ENCODE measurements at places on chromosomes 2 and 18.

DNA sequence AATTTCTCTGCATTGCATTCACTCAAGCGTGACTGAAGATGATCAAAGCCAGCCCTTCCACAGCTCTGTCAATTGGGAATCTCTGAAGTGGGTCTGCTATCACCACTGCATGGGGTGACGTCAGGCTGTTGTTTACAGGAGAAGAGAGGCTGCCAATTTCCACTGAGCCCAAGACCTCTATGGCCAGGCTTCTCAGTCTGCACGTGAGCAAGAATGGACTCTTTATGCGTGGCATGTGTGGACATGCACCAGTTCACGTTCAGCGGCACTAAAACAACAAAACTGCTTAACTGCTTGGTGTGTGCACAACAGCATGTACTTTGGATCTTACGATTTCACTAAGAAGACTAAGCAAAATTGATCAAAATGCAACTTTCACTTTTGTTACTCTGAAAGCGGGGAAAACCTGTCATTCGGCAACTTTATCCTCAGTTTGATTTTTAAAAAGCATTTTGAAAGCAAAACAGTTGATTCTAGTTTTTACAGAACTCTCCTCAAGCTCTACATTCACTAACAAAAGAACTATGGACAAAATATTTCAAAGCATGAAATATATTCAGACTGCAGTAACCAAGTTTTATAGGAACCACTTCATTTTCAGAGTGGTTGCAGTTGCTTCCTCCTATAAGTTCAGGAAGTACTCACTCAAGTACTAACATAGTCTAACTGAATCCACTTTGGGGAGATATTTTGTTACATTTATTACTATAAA lies 77.0 kb upstream of the SERTAD2 start:
- peak; percentile 45 for DNase-seq

DNA sequence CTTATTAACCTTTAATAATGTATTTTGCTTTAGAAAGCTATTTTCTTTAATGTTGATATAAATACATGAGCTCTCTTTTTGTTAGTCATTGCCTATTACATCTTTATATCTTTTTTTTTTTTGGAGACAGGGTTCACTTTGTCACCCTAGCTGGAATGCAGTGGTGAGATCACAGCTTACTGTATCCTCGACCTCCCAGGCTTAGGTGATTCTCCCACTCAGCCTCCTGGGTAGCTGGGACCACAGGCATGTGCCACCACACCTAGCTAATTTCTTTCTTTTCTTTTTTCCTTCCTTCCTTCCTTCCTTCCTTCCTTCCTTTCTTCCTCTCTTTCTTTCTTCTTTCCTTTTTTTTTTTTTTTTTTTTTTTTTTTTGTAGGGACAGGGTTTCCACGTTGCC lies 15.4 kb downstream of the NAB1 start:
- DNase-seq: no peak

- DNase-seq: peak; percentile 37
These were observed 51.5 kb downstream of the USP37 start for GRCh38 chr2:218516614-218517013.

GRCh38 chr2:207181526-207182274 lies 16.0 kb upstream of the KLF7 start:
- no peak for DNase-seq

DNA sequence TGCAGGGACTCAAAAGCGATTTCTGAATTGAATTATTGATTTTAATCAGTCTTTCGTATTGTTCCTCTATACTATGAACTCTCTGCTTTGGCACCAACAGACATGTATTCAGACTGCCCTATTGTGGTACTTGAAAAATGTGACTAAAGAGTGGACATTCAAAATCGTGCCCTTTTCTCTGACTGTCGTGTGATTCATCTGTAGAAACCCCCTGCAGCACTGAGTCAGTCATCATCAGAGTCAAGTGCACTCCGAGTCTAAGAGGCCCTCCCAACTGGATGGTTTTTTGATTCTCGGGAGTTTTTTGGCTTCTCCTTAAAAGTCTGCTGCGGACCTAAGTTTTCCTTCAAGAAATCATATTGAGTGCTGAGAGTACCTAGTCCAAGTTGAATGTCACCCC lies 96.4 kb upstream of the FOSL2 start:
- DNase-seq: peak; percentile 68

DNA sequence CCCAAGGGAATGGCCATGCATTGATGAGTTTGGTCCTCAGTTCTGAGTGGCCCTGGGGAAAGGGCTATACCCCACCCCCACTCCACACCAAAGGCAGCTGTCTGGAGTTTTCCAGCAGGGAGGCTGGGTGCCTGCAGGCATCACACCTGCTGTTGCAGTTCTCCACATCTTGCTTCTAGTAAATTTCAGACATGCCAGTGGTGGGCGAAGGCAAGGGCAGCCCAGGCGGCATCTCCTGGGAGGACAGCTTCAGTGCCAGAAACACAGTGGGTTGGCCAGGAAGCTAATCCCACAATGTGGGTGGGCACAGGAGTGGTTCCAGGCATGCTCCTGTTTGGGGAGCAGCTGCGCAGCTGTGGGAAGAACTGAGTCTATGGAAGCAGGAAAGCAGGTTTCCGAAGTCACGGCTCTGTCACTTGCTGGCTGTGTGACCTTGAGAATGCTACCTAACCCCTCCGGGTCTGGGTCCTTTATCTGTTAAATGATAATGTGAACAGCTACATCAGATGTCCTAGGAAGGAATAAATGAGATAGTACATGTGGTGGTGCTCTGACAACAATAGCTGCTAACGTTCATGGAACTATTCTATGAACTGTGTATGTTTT lies 84.6 kb upstream of the SPTBN1 start:
- no peak for DNase-seq

- DNase-seq: no peak
These were observed 10.2 kb downstream of the CERS6 start for GRCh38 chr2:168466190-168466737.

DNA sequence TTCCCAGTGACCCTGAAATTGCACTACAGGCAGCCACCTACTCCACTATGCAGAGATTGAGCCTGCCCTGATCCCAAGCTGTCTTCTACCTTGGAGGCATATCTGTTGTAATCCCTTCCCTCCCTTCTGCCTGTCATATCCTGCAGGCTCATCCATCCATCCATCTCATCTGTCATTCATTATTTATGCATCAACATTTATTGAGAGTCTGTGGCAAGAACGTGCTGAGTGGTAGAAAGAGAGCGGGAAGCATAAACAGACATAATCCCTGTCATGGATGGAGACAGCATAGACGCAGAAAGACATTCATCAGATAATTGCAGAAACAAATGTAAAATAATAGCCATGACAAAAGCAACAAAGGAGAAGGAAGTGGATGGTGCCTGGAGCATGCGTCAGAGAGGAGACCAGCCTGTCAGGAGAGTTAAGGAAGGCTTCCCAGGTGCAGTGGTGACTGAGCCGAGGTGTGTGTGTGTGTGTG lies 110.7 kb upstream of the STPG4 start:
- no peak for DNase-seq

- peak; percentile 87 for DNase-seq
These were observed 25.7 kb downstream of the NPPC start for GRCh38 chr2:231900486-231900942.

- DNase-seq: no peak
These were observed 43.5 kb downstream of the TFCP2L1 start for GRCh38 chr2:121241466-121241865.

GRCh38 chr2:1748176-1748740 lies 3.9 kb upstream of the PXDN start:
- DNase-seq: no peak

GRCh38 chr2:73972846-73973245 lies 11.9 kb upstream of the TET3 start:
- DNase-seq: peak; percentile 47

DNA sequence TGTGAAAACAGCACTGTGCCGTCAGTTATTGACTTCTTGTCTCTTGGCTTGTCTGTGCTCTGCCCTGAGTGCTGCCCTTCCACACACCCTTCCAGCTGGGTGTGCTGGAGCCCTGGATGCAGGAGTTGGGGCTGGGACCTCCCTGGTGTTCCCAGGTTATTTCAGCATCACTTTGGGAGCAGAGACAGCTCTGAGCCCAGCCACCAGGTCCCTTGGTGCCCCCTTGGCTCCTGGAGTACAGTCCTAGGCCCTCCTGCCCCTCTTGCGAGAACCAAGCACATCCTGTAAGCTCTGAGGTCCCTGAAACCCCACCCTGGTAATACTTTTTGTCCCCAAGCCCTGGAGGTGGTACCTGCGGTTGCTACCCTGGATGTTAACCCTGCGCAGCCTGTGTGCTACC lies 24.3 kb downstream of the BOK start:
- DNase-seq: no peak

- no peak for DNase-seq
These were observed 69.5 kb downstream of the GPD2 start for GRCh38 chr2:156505696-156506095.

DNA sequence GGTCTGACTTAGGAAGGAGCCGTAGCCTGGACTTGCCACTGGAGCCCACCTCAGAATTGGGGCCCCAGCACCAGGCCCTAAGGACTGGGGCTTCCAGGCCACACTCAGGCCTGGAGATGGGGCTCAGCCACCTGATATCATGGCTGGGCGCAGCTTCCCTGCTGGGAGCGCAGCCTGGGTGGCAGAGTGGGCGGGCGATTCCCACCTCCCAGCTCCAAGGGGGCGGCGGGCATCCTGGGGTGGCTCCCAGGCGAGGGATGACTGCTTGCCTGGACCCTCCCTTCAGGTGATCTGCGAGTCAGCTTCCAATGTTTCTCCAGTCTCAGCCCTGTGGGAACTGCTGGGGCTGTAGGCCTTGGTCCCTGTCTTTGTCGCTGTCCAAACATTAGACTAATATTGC lies 20.1 kb downstream of the GPR35 start:
- DNase-seq: no peak

- no peak for DNase-seq
These were observed 151.5 kb downstream of the UPP2 start for GRCh38 chr2:158253170-158253569.

DNA sequence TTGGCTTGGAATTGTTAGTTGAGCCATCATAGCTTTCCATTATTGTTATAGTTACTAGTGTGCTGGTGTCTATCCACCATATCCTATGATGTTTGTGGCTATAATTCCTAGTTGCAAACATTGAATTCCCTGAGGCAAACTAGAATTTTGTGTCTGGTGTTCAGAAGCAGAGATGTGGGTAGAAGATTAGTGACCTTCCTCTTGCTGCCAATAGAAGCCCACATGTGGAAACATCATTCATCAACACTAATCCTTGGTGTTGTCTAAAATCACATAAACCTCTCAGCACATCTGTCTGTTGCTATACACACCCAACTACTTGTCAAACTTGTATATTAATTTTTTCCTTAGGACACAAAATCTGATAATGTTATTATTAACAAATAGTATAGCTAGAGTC lies 374.1 kb downstream of the TGIF1 start:
- no peak for DNase-seq

- no peak for DNase-seq
These were observed 238.8 kb downstream of the MBD5 start for GRCh38 chr2:148259674-148260073.

GRCh38 chr18:48833701-48834412 lies 116.9 kb downstream of the SMAD7 start:
- DNase-seq: peak; percentile 68

DNA sequence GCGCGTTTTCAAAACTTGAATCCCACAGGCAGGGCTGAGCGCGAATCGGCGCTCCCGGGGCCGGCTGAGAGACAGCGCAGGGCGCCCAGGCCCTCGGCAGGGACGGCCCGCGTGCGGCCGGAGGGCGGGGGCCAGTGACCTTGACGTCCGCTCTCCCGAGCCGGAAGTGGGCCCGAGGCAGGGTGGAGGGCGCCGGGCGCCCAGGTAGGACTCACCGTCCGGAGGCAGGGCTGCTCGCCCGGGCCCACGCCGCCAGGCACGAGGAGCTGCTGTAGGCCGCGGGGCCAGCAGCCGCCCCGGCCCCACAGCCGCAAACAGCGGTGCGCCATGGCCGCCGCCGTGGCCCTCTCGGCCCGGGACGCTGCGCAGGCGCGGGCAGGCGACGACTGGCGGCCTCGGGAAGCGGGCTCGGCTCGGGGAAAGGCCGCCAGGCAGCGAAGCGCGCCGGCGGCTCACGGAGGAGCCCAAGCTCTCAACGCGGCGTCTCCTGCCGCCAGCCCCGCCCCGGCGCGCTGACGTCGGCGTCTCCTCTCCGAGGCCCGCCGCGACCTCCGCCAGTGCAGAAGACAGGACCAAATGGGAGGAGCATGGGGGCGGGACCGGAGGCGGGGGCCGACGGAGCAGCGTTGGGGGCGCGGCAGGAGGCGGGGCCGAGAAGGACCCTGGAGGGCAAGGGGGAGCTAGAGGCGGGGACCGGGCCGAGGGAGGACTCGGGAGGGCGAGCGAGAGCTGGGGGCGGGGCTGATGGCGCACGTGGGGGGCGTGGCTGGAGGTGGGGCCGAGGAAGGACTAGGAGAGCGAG lies at the start of gene AFG3L2:
TSS of gene AFG3L2 (minus strand) at position 474 of the 802 bp plus-strand sequence. CDS start at position 329, 145 bp downstream.
- DNase-seq: peak; percentile 100

DNA sequence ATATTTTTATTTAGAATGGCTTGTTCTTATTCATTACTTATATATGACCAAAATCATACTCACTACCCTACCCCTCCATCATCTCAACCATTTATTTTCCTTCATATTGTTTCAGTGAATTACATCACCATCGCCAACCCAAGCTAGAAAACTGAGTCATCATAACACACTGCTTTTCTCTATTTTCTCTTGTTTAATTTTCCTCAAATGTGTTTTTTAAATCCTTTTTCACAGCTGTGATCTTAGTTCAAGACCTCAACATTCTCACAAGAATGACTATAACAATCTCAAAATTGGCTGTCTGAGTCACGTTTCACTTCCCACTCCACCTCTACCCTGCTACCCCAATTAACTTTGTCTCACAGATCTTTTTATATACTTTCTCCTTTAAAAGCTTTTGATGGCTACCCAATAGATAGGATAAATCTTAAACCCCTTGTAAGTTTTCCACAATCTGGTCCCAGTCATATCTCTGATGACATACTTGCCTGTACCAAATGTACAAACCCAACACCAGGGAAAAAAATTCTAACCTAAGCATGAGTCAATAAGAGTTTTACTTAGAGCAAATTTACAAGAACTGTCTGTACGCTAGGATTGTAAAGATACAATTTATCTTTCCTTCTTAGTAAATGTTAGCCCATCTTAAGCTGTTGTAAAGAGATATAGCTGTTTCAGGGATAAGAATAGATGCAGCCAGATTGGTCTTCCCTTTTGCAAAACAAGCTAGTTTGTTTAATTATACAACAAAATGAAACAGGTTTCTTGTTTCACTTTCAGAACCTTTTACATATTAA lies 635.1 kb upstream of the SLC39A10 start:
- DNase-seq: no peak

DNA sequence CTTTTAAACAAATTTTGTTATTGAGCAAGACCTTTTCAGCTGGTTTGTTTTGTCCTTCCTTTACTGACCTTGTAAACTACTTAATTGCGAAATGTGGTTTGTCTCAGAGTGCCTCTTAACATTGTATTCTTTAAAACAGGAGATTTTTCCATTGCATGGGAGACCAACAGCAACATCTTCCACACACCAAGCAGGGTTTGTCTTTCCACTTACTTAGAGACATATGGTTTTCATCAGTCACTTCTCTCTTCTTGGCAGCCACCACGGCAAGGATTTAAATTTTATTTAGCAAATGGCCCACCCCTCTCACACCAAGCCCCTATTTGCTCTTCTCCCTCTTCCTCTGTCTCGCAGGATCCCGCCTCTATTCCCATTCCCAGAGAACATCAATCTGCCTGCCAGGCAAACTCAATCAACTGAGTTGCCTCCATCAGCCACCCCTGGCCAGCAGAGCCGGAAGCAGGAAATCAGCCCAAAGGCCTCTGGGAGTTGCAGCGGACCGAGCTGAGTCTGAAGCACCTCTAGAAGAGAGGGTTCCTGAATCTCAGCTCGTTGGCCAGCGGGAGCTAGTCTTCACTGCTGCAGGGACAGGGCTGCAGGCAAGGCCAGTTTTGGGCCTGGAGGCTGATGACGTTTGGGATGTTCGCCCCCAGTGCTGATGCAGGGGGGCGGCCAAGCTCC lies 11.3 kb upstream of the CIB4 start:
- DNase-seq: peak; percentile 25
